ENCODE measurements at places on chromosomes 1 and 21.

DNA sequence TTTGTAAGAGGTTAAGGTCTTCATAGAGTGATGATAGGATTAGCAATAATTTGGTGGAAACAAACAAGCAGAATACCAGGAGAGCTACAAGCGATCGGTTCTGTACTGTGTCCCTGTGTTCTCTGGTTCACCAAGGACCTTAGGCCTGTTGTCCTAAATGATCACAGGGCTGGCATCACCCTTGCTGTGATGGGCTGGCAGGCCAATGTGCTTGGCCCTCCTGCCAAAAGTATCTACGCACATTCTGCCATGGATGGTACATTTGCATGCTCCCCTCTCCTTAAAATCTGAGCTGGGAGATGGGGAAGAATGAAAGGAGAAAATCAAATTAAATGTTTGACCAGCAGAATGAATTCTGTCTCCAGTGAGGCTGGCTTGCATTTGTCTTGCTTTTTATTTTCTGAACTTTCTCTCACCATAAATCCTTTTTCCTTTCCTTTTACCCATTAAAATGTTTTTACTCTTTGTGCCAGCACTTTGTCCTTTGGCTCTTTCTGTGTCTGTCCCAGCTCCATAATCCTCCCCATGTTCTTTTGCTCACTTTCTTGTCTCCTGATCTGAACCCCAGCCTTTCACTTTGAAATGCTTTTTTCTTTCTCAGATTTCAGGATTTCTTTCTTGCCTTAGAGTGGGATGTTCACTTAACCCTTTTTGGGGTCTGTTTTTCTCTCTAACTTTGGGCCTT is 51.7 kb downstream of the PBX1 start:
- DNase-seq: no peak

DNA sequence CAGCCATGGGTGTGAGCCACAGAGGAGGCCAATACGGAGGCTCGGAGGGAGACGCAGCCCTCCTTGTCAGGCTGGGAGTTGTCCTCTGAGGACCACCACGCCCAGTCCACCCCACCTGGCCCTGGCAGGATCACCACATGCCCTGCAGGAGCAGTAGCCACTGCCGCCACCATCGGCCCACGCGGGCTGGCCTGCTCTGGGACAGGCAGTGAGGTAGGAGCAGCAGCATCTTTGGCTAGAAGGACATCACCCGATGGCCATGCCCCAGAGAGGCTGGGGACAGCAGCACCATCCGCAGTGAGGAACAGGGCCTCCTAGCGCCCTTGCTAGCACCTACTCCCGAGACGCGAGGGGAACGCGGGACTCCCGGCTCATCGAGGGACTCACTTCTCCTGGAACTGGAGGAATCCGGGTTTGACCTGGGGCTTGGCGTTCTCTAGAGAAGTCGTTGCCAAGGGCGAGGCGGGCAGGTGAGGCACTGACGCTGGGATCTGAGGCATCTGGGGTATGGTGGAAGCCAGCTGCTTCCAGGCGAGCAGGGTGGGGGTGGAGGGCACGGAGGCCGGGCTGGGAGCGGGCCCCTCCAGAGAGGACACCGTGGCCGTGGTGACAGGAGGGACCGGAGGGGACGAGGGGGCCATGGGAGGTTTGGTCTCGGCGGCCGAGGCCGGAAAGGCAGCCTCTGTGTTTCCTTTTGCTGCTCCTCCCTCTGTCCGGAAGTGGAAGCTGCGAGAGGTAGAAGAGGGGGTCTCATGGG is 148.9 kb downstream of the CASZ1 start:
- no peak for DNase-seq

DNA sequence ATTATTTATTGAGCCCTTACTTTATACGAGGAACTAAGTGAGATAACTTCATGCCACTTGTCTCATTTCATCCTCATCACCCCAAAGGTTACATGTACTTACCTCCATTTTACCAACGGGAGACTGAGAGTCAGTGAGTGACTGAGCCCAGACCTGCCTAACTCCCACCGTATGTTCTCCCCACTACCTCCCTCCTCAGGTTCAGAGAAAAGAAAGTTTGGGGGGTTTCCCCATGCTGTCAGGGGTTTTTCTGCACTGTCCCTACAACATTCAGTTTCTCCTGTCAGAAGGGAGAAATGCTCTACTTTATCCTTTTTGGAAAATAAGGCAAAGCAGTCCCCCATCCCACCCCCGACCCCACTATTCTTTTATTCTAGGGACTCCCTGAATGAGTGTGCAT is 32.9 kb downstream of the FAM78B start:
- no peak for DNase-seq

- DNase-seq: no peak
These were observed 138.4 kb downstream of the RHOU start for GRCh38 chr1:228873709-228874108.

GRCh38 chr1:206136241-206136640 is 19.1 kb upstream of the AVPR1B start:
- DNase-seq: no peak

Data from testis (tissue), 5 donors.